ENCODE measurements at places on chromosomes 2 and 18.

DNA sequence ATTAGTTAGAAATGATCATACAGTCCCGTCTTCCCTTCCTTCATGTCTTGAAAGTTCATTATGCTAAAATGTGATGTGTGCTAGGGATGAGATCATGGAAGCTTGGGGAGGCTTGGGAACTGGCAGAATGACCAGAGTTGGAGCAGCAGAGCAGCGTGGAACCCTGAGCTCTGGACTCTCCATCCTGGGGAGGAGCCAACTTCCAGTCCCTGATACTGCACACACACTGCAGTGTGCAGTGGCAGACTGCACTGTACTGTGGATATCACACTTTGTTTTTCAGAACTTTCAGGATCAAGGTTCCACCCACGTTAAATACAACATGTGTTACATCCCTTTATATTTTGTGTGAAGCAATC, 27.3 kb upstream of the GREB1 start:
- DNase-seq = no peak

GRCh38 chr2:25385910-25386309, 44.2 kb upstream of the DNMT3A start:
- DNase-seq = no peak

DNA sequence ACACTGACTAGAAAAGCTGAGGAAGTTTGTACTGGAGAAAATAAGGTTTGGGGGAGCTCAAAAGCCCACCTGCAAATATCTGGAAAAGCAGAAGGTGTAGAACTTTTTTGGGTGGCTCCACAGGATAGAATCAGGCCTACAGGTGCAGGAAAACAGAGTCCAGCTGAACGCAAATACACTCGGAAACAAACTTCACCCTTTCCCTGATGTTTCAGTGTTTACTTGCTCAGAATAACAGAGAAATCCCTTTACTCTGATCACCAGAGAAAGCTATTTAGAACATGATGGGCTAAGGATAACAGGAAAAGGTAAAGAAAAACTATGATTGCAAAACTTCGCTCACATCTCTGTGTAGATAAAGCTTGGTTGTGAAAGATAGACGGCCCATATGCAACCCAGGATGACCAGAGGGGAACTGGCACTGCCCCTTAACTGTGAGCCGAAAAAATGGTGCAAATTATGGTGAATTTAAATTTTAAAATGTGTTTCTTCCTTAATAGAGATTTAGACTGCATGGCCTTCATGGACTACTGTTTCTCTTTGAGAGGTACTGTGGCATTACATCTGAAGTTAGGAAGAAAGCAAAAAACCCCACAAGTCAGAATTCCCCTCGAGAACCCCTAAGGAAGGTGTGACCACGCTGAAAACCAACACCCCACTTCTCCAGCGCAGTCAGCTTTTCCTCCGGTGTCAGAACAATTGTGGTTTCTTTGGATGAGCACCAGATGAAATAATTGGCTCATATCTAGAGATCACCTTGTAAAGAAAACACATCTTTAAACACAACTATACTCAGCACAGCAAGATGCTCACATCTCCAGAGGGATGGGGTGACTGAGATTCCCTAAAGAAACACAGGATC, 84.5 kb upstream of the TMEM247 start:
- DNase-seq = no peak

DNA sequence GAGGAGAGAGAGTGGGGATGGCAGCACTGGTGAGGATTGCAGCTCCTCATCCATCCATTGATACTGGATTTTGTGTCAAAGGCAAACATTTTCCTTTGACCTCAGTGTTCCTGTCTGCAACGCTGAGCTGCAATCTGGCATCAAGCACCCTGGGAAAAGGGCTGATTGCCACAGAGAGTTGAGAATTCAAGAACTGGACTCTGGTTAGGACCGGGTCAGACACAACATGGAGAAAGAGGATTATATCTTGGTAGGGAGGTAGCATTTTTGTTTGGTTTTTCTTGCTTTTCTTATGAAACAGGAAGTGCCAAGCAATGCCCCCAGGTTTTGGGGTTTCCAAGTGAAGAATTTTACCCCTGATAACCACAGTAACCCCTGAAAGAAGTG, 81.9 kb upstream of the PKDCC start:
- no peak for DNase-seq

DNA sequence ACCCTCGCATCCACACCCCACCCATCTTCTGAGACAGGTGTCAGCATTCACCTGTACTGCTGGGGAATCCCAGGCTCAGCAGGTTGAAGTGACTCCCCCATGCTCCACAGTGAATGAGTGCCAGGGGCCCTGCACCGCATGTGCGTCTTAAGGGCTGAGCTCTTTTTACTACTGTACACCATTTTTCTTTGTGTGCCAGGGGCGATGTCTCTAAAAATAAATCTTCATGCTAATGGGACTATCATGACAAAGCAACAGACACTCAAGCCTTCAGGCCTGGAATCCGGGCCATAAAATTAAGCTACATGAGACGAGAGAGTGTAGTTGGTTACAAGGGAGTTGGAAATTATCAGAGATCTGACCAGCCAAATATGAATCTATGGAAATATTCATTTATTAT, 294.8 kb downstream of the LPIN1 start:
- no peak for DNase-seq

DNA sequence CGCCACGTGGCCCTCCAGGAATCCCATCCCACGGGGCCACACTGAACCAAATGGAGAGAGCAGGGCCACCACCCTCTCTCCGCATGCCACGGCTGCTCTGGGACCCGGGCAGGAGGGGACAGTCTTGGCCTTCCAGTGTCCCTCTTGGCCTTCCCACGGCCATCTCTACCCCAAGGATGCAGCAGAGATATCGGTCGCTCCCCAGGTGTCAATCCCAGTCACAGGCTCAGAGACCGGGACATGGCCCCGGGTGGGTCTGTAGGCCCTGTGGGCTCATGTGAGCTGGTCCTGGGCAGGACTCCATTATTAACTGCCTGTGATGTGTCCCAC, 15.3 kb downstream of the CAPN10 start:
- no peak for DNase-seq

- no peak for DNase-seq
Measured at GRCh38 chr2:204586444-204587180, 41.3 kb downstream of the PARD3B start.

DNA sequence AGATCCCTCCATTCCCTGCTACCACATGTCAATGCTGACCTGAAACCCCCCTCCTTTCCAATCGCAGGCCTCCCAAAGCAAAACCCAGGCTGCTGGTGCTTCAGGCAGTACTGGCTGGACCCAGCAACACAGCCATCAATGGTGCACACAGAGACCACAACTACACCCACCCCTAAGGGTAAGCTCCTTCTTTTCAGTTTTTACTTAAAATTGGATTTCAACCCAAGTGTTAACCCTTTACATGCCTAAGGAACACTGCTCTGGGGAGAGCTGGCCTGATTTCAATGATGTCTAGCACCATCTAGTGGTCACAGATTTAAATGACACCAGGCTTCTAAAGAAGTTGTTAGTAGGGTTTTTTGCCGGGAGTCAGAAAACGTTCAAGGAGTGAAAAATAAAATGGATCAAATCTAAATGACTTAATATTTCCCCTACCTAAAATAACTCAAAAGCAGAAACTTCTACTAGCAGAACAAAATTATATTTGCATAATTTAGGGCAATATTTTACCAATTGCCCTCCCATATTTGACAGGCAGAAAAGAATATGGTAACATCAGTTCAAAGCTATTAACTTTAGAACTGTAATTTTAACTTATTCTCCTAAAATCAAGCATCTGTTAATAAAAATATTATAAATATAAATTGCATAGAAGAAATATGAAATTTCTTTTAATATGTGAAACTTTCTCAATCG, 24.6 kb downstream of the FECH start:
- no peak for DNase-seq

GRCh38 chr2:218282173-218282991, 9.9 kb downstream of the TMBIM1 start:
- no peak for DNase-seq

DNA sequence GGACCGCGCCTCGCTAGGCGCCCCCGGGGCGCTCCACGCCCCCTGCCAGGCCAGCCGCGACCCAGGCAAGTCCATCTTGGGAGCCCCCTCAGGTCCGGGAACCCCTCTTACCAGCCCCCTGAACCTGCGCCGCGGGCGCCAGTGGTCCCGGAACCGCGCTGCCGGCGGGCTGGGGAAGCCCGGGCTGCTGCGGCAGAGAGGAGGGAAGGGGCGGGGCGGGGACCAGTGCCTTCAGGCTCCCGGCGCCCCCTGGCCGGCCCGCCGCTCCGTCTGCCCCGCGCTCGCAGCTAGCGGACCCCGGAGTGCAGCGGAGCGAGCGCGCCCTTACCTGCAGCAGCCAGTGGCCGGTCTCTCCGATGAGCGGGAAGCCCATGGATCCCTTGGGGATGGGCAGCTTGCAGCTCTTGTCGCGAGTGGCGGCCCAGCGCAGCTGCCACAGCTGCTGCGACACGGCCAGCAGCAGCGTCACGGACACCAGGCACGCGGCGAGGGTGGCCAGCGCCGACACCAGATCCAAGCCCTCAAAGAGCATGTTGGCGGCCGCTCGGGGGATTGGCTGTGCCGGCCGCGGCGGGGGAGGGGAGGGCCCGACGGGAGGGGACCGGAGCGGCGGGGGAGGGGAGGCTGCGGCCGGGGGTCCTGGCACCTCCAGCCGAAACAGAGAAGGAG, at the start of gene CYP26B1:
Gene CYP26B1 (minus strand): TSS at position 560 of the 669 bp plus-strand sequence. CDS start 28 bp downstream, at position 532.
- DNase-seq = no peak

DNA sequence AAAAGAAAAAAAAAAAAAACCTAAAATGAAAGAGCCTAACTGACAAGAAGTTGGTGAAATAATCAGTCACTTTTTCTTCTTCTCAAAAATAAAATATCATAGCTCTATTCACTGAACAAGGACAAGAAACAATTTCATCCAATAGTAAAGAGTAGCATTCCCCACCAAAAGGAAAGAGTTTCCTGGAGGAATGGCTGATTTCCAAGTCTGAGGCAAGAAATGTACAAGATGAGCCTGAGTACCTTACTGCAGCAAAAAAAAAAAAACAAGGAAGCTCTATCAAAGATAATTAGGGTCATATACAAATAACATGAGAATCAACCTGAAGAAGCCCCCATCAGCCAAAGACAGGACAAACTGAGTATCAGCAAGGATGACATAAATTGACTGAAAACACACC, 11.5 kb downstream of the ROCK1 start:
- DNase-seq = no peak

DNA sequence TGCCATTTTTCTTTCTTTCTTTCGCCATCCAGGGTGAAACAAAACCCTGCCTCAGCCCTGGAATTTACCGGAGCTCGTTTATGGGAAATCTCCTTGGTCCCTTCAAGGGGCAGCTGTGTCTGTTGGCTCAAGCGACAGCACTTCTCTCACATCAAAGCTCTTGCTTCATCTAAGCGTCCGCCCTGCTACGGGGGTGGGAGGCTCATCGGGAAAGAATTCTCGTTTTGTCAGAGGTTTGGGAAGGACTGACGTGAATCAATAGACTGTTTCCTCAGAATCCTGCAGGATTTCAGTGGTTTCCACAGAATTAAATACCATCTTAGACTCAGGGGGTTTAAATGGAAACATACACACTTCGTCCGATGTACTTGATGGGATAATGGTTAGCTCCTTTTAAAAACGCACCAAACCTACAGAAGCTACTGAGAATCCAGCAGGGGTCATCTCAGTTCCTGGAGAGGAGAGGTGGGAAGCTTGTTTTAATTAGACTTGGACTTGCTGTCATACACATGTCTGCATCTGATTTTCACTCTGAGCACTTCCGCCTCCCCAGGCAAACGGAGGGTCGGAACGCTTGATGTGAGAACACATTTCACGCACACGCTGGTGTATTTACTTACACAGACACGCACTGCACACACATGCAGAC, 91.6 kb downstream of the ASB1 start:
- DNase-seq = no peak

- DNase-seq = no peak
Measured at GRCh38 chr2:116917196-116917595, 897.3 kb upstream of the DDX18 start.

DNA sequence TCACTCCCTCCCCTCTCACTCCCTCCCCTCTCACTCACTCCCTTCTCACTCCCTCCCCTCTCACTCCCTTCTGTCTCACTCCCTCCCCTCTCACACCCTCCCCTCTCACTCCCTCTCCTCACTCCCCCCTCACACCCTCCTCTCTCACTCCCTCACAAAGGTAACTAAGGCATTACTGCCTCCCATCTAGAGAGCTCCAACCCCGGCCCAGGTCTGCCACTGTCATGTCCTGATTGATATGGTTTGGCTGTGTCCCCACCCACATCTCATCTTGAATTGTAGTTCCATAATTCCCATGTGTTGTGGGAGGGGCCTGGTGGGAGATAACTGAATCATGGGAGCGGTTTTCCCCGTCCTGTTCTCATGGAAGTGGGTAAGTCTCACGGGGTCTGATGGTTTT, 359.9 kb upstream of the MYT1L start:
- no peak for DNase-seq

GRCh38 chr18:61694236-61694635, 198.6 kb downstream of the RNF152 start:
- DNase-seq = no peak

DNA sequence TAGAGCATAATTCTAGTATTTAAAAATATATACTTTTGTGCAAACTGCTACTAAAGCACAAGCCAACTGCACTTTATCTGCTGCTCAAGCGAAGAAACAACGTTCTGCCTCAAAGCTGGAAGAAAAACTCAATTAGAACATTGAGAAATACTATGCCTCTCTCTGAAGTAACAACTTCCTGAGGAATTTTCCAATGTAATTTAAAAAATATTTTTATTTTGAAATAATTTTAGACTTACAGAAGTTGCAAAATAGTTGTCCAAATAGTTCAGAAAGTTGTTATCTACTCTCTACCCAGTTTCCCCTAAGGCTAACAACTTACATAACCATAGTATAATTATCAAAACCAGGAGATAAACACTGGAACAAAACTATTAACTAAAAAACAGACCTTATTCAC, 12.3 kb upstream of the POLI start:
- DNase-seq = no peak

DNA sequence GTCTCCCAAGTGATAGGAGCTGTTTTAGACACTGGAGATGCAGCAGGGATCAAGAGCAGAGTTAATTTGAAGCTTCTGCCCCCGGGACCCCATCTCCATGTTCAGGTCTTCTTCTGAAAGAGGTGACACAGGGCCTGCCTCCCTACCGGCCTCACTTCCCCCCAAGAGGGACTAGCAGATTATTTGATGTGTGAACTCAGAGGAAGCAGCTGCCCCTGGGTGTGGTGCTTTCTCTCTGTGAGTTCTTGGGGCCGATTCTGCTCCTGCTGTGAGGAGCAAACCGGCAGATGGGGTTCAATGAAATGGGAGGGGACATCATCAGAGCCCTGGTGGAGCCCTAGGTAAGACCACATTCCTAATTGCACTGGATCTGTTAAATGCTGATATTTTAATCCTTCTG, 193.4 kb downstream of the FBXO15 start:
- DNase-seq = no peak

DNA sequence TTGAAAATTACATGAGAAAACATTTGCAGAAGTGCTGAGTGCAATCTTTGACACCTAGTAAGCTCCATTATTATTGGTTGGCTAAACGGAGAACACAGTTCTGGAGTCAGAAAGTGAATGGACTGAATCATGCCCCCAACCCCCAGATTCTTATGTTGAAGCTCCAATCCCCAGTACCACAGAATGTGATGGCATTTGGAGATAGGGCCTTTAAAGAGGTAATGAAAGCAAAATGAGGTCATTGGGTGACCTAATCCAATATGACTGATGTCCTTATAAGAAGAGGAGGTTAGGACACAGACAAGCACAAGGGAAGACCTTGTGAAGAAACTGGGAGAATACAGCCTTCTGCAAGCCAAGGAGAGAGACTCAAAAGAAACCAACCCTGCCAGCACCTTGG, 200.9 kb upstream of the EPAS1 start:
- DNase-seq = no peak
